ENCODE measurements at places on chromosomes 12 and 14. TPM values are rescaled to one million over a fixed set of nuclear protein-coding genes. Genes with fewer than 3 reads are reported as not detected.

GRCh38 chr14:38786921-38787320, 316.1 kb downstream of the SEC23A start:
- DNase-seq = no peak

DNA sequence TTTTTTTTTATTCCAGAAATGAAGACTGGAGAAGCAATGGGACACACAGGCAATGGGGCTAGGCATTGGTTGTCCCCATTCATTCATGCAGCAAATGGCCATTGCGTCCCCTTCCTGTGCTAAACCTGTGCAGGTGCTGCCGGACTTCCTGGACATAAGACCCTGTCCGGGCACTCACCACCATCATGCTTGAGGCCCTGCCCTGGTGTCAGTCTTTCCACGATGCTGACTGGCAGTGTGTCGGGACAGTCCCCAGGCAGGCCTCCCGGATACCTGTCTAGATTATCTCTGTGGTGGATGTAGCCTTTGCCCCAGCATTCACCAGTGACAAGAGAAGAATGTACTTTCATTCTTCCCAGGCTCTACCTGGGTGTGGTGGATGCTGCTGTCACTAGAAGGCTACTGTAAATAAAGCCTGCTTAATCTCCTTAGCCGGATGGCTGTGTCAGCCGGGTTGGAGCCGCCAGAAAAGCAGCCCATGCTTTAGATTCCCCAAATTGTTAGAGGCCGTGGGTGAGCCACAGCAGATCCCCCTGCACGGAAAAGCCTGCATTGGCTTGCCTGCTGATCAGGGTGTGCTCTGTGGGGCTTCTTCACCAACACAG, 94.5 kb upstream of the PARP11 start:
- DNase-seq = peak; percentile 48

The HHIPL1 gene
- 3.1 TPM for total RNA-seq

- no peak for DNase-seq
Measured at GRCh38 chr12:7747246-7747645, at the start of gene CLEC4C. Gene CLEC4C, minus strand, starts transcription at chr12:7747375. Its CDS starts 27 bp downstream, at chr12:7747348.

GRCh38 chr14:91143862-91144261, 30.0 kb downstream of the DGLUCY start:
- DNase-seq = peak; percentile 47

DNA sequence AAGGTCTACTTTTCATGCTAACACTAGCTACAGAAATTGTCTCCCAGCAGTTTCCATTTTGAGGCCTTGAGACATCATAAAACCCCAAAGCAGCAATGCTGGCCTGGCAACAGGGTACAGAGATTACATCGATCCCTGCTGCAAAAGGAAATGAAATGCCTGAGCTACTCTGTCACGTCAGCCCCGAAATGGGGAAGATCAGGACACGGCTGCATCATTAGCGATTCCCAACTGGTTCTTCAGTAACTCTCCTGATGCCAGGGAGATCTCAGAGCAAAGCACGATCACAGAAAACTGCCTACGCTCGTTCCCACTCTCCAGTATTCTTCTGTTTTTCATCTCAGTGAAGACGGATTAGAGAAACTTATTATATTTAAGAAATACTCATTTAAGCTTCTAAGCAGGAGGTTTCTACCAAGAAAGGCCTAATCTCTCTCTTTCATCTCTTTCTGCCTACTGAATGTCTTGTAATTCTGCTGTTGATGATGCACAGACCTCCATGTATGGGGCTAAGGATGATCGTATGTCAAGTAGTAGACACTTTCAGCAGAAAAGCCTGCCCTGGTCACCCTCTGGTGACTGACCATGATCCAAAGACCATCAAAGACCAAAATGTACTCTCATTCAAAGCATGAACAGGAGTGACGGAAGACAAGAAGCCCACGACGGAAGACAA, 168.5 kb downstream of the RIMBP2 start:
- no peak for DNase-seq

- DNase-seq = no peak
Measured at GRCh38 chr12:57095440-57095839, 6.5 kb downstream of the NAB2 start.

DNA sequence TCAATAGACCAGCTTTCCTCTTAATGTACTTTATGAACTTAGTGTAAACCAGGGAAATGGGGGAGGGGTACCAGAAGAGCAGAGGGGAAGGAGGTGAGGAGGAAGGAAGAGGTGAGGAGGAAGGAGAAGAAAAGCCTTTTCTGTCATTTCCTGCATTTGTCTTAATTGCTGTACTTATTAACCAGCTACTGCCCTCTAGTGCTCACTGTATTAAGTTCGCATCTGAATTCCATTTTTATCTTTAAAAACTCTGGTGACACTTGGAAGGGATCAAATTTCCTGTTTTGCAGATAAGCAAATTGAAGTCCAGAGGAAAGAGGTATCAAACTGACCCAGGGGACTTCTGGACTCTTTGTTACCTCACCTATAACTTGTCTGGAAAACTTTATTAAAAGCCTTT, 22.2 kb downstream of the MANSC1 start:
- DNase-seq = peak; percentile 81

The SLC39A5 gene
- total RNA-seq = 0.31 TPM

- DNase-seq = no peak
Measured at GRCh38 chr12:51386351-51386750, 4.9 kb downstream of the GALNT6 start.

- peak; percentile 75 for DNase-seq
Measured at GRCh38 chr14:105476097-105476830, 1.6 kb downstream of the CRIP2 start.

The PZP gene
- total RNA-seq = not detected

DNA sequence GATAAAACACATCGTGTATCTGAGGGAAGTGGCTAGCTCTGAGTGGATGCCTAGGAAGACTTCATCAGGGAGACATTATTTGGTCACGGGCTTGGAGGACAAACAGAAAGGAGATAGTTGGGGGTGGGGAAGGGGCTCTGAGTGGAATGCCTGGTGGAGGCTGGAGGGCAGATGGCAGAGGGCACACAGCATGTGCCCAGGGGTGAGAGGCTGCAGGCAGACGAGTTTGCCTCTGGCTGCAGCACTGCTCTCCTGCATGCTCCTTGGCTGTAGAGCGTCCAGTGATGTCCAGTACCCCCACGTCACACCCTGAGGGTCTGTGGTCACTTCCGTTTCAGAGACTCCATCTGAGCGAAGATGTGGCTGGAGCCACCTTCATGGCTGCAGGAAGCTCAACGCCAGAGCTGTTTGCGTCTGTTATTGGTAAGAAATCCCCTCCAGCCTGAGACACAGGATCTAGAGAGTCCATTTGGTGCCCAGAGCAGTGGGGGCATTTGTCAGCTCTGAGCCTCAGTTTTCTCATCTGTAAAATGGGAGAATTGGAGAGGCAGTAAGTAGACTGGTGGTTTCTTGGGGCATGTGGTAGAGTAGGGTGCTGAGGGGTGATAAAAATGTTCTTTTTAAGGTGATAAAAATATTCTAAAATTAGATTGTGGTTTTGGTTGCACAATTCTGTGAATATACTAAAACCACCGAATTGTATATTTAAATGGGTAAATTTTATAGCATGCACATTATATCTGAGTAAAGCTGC, 71.7 kb upstream of the RIN3 start:
- DNase-seq = no peak

The CD27 gene
- 0.31 TPM for total RNA-seq

Data from tongue (tissue), 3 donors.